ENCODE measurements at places on chromosomes 1 and 21. TPM values are rescaled to one million over a fixed set of nuclear protein-coding genes. Genes with fewer than 3 reads are reported as not detected.

DNA sequence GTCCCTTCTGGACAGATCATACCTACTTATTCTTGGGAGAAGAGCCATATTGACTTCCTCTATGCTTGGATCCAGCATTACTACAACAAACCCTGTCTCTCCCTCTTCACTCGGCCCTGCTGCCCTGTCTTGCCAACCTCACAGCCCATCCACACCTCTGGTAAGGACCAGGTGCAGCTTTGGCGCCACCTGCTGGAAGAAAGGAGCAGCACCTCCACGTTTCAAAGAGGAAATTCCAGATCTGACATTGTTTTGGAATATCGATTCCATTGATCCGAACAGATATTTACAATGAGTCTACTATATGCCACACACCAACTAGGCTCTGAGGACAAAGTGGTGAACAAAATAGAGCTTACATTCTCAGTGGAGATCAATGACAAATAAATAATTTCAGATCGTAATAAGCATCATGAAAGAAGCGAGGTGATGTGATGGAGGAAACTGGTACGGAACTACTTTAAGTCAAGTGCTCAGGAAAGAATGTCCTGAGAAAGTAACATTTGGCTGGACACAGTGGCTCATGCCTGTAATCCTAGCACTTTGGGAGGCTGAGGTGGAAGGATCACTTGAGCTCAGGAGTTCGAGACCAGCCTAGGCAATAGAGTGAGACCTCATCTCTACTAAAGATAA lies 18.7 kb downstream of the MFSD2A start:
- peak; percentile 57 for DNase-seq

DNA sequence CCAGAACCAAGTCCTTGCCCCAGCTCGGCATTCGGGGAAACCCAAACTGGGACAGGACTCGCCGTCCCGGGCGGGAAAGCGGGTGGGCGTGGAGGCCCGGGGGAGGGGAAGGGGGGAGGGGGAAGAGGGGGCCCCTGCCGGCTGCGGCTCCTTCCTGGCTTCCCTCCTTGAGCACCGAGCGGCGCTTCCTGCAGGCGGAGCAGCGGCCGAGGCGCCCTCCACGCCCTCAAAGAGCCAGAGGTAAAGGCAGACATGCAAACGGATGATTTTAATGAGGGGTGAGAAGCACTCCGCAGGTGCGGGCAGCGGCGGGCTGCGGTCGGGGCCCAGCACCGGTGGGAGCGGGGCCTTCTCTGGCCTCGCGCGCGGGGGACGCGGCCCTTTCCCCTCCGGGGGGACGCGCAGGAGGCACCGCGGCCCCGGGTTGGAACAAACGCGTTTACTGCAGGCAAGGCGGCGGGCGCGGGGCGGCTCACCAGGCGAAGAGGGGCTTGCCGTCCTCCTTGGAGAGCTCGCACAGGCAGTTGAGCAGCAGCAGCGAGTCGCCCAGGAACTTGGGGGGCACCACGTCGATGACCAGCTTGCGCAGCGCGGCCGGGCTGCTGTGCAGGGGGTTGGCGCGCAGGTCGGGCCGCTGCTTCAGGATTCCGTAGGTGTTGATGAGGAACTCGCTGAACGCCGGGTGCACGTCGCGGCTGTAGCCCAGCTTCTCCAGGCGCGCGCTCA lies 5.7 kb upstream of the FTCD start:
- DNase-seq = no peak

DNA sequence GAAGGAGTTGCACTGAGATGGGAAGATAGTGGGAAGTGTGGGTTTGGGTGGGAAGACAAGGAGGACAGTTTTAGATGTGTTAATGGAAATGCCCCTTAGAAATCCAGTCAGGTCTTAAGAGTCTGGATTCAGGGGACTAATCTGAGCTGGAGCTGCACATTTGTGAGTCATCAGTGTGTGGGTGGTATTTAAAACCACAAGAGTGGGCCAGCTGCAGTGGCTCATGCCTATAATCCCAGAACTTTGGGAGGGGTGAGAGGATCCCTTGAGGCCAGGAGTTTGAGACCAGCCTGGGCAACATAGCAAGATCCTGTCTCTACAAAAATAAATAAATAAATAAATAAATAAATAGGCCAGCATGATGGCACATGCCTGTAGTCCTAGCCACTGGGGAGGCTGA lies 40.9 kb upstream of the SLC6A9 start:
- peak; percentile 80 for DNase-seq

DNA sequence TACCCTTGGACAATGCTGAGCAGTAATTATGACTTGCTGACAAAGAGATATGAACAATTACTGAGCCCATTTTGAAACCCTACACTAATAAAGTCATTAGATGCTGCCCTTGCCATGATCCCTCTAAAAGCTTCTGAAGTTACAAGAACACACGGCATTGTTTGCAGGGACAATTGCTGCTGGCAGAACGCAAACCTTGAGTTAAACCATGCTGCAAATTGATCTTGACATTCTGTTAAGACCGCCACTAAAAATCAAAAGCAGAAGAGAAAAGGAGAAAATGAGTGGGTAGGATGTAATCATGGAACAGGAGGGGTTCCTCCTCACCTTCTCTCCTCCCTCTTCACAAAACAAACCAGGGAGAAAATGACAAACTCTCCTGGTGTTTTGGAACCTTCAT lies 136.2 kb upstream of the DMRTA2 start:
- DNase-seq = no peak

- no peak for DNase-seq
Observed at GRCh38 chr1:60463786-60464185, 390.2 kb upstream of the C1orf87 start.

DNA sequence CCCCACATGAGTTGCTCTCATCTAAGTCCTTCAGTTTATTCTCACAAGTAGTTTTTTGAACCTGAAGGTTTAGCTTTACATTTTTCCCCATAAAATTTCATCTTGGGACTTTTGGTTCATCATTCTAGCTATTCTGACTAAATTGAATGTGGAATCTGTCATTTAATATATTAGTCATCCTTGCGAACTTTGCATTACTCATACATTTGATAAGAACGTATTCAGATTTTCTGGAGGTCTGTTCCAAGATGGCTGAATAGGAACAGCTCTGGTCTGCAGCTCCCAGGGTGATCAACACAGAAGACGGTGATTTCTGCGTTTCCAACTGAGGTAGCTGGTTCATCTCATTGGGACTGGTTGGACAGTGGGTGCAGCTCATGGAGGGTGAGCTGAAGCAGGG lies 59.8 kb upstream of the CSF1 start:
- DNase-seq = no peak

GRCh38 chr1:1199961-1200875 lies 6.2 kb downstream of the TNFRSF18 start:
- DNase-seq = no peak

DNA sequence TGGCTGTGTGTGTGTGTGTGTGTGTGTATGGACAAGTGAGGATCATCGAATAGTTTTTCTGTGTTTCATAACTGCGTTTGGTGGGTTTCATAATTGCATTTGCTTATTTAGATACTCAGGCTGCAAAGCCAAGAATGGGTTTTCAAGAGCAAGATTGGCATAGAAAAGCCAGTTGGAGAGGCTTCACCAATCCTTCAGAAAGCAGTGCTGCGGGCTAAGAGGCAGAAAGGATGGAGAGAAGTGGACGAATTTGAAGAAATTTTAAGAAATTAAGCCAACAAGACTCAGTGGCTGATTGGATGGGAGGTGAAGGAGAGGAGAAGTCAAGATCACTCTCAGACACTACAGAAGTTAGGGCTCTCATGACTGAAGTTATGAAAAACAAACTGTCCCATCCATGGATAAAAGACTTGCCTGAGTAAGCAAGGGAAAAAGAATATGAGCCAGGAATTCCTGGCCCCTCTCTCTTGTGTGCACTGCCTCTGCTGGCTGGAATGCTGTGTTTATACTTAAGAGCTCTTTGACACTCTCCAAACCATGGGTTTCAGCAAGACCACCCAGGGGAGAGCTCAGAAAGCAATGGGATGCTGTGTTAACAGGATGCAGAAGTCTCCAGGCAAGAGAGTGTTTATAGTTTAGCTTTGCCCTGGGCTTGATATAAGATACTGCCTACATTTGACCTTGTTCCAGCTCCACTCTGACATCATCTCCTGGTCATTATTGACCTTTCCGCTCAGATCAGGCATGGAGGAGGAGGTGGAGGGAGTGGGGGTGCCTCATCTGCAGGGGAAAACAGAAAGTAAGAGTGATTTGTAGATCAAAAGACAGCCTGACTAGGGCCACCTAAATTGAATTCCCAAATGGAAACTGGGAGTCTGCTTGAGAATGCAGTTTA lies 232.0 kb upstream of the PLXNA2 start:
- DNase-seq = peak; percentile 52

DNA sequence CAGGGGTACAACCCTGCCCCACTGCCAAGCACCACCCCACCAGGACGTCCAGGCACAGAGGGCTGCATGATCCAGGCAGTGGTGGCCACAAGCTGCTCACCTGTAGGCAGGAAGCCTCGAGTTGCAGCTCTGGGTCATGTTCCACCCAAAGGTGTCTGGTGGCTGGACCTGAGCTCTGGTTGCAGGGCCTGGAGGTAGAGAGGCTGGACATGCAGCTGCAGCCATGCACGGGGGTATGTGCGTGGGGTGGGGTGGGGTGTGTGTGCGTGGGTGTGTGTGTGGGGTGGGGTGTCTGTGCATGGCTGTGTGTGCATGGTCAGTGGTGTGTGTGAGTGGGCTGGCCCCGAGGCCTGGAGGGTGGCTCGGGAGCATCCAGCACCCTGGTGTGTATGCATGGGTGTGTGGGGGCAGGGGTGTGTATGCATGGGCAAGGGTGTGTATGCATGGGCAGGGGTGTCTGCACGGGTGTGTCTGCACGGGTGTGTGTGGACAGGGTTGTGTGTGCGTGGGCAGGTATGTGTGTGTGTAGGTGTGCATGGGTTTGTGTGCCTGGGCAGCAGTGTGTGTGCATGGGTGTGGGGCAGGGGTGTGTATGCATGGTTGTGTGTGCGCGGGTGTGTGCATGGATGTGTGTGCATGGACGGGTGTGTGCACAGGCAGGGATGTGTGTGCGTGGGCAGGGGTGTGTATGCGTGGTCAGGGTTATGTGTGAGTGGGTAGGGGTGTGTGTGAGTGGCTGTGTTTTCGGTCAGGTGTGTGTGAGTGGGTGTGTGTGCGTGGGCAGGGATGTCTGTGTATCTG lies 15.6 kb downstream of the ARHGEF16 start:
- no peak for DNase-seq

GRCh38 chr1:108817016-108817415 lies 39.9 kb downstream of the AKNAD1 start:
- DNase-seq = peak; percentile 95

GRCh38 chr1:163271535-163271934 lies 50.2 kb upstream of the NUF2 start:
- DNase-seq = no peak

The APOBEC4 gene
- total RNA-seq = not detected

The CRTC2 gene
- total RNA-seq = 7.0 TPM

The KLF17 gene
- not detected for total RNA-seq

The CR1 gene
- total RNA-seq = not detected
